ENCODE measurements at places on chromosomes 4 and X.

GRCh38 chr4:88674979-88675378 lies 22.6 kb downstream of the NAP1L5 start:
- DNase-seq: no peak

DNA sequence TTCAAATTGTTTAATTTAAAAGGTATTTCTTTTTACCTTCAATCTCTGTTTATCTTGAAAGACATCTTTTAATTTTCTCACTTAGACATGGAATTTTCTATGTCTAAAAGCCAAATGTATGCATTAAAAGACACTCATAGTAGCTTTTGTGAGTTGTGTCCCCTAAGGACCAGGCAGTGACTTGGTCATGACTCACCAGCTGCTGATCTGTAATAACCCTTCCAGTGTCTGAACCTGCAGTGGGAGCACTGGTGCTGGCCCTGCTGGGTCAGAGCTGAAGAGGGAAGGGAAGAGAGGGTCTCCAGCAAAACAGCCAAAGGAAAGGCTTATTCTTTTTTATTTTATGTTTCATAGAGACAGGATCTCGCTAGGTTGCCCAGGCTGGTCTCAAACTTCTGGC lies 31.1 kb upstream of the SH3D19 start:
- DNase-seq: no peak

- no peak for DNase-seq
These were observed 90.3 kb downstream of the CYSLTR1 start for GRCh38 chrX:78237127-78237526.

DNA sequence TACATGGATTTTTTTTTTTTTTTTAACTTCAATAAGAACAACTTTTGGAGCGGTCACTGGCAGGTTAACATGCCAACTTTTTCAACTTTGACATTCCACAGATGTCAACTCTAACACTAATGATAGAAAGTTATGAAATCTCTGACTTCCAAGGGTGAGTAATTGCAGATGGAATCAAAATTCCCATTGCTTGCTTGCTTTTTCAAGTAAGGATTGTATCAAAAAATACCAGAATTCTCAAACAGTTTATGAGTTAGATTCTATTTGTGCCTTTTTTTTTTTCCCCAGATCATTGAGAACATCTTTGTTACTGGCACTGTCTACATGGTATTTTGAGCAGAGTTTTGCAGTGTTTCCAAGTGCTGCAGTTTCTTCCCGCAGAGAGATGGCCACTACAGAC lies 50.3 kb upstream of the OTUD4 start:
- no peak for DNase-seq

- no peak for DNase-seq
These were observed 40.8 kb upstream of the TADA2B start for GRCh38 chr4:7002336-7002735.

DNA sequence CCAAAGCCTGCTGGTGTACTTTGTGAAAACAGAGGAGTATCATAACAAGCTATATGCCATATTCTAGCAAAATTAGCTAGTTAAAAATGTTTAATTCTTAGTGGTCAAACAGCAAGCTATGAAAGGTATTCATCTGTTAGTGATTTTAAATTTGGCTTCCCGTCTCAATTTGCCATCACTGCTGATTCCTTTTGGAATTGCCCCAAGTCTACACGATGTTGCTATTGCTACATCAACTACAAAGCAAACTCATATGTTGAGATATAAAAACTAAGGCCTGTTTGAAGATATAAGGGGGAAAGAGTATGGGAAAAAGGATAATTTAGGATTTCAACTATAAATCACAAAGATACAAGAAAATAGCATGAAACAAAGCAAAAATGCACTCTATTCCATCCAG lies 146.1 kb downstream of the COL25A1 start:
- no peak for DNase-seq

- no peak for DNase-seq
These were observed 66.9 kb upstream of the DAPP1 start for GRCh38 chr4:99749445-99750391.

- no peak for DNase-seq
These were observed 73.8 kb downstream of the MTMR1 start for GRCh38 chrX:150767045-150767395.

- DNase-seq: no peak
These were observed 20.2 kb downstream of the GYG2 start for GRCh38 chrX:2848871-2849301.

DNA sequence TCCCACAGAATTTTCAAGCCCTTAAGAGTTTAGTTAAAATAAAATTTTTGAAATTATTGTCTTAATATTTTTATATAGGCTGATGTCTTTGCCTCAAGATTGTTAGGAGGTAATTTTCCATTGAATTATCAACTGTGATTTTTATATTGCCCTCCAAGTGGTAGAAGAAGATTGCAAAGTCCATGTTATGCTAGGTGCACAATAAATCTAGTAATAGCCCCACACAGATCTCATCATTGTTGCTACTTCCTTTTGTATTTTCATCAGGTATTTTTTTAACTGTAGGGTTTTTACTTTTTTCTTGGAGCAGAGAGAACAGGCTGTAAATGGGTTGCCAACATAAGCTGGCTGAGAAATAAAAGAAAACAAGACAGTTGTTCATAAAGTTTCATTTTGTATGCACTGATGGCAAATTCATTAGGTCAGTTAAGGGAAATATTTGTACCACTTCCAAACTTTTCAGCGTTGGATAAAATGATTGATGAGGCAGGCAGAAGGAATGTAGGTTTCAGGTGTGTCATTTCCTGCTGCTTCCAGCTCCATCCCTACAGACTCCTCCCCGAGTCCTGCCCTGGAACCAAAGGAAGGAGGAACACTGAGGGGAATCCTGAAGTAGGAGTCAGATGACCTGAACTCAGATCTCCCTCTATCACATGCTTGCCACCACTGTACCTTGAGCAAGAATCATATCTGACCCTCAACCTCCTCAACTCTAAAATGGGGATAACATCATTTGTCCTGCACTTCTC lies 105.5 kb downstream of the PRRG1 start:
- DNase-seq: no peak

DNA sequence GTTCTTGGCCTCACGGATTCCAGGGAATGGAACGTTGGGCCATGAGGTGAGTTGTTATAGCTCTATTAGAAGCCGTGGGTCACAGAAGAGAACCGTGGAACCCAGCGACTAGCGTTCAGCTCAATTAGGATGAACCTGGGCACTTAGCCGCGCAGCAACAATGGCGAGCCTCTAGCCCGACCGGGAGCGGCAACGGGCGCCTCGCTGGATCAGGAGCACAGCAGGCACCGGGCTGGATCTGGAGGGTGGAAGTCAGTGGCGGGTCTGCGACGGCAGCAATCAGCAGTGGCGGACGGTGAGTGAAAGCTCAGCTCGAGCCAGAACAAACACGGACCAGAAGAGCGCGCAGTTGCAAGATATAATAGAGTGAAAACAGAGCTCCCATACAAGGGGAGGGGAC lies 34.2 kb downstream of the AGA start:
- DNase-seq: no peak

GRCh38 chr4:47536966-47537365 lies 51.9 kb downstream of the ATP10D start:
- no peak for DNase-seq

GRCh38 chr4:154487145-154487544 lies 4.5 kb downstream of the DCHS2 start:
- DNase-seq: no peak

DNA sequence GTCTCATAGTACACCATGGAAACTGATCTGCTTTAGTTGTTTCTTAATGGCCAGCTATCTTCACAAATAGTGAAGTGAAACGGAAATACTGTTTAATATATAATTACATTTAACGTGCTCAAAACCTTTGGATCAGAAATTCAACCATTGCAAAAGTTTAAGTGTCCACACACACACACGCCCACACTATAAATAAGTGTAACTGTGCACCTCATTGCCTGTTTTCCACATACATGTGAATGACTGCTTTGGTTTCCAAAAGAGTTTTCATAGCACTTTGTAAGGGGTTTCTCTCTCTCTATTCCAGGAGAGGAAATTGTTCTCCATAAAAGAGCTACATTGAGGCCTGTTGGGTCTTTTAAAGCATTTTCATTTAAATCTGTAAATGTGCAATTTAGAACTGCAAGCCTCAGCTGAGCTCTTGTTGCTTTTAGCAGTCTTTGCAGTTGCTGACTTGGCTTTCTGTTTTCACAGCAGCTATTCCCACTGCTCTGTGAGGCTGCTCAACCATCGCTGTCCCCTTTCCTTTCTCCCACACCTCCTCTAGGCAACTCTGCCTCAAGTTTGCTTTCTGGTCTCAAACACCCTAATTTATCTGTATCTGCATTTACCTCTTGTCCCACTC lies 94.5 kb downstream of the RAPGEF2 start:
- DNase-seq: no peak

DNA sequence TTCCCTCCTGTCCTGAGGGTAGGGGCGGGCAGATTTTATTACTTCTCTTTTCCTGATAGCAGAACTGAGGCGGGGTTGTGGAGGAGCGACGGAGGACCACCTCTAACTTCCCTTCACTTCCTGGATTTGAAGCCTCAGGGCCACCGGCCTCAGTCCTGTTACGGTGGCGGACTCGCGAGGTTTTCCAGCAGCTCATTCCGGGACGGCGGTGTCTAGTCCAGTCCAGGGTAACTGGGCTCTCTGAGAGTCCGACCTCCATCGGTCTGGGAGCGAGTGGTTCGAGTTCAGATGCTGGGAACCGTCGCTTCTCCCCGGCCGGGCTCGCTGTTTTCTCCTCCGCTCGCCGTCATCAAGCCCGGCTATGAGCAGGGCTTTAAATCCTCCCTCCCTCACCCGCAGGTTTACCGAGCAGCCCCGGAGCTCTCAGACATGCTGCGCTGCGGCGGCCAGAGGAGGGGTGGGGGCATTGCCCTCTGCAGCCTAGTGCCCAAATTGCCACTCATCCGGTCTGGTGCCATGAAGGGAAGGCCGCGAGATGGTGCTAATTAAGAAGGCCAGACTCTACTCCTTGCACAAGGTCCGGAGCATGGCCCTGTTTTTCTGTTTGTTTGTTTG lies 23.3 kb downstream of the HAND2 start:
- DNase-seq: no peak

- DNase-seq: no peak
These were observed 654 bp upstream of the STS start for GRCh38 chrX:7146703-7147412.

DNA sequence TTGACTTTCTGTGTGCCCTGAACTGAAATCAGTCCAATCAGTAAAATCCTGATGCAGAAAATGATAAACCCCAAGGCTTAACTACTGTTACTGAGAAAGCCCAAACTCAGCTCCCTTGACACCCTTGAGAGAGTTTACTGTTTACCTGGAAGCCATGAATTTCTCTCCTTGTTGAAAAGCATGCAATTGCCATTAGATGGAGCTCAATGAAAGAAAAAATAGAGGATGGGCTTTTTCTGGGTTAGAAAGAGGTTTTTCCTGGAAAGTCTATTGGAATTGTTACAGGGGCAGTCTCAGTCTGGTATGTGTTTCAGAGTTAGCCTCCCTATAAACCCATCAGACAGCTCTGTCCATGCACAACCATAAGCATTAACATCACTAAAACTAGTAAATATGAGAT lies 66.4 kb upstream of the C4orf54 start:
- DNase-seq: no peak

DNA sequence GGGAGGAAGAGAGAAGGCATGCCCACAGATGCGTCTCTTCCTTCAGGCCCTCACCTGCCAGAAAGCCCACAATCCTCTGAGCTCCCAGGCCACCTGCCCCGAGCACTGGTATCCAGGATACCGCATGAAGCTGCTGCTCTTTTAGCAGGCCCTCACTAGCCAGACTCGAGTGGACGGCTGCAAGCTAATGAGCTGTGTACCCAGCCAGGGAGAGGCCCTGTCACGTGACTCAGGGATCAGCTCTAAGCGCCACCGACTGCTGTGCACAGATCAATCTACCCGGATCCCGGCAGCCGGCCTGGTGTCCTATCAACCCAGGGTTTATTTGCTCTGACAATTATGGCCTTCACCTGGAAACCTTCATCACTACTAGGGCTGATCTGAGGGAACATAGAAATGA lies 39.0 kb downstream of the BCOR start:
- no peak for DNase-seq

Data from smooth muscle cell of the brain vasculature (primary cell).